ENCODE measurements at places on chromosomes 2 and 18. TPM values are rescaled to one million over a fixed set of nuclear protein-coding genes. Genes with fewer than 3 reads are reported as not detected.

CD226 gene
- 5.0 TPM for total RNA-seq

- no peak overlapping the region for H3K27ac ChIP-seq
- no peak for DNase-seq
- H3K36me3 ChIP-seq, result no peaks in the 10 kb centered on the region
- no peak overlapping the region for H3K4me3 ChIP-seq
- no peaks in the 10 kb centered on the region for H3K4me1 ChIP-seq
Measured at GRCh38 chr2:78465707-78466106, 559.8 kb upstream of the REG3G start.

NLRC4 gene
- 2.3 TPM for total RNA-seq

GRCh38 chr2:168467729-168468128, 11.7 kb downstream of the CERS6 start:
- H3K36me3 ChIP-seq, result no peaks in the 10 kb centered on the region
- no peaks in the 10 kb centered on the region for H3K4me1 ChIP-seq
- H3K27ac ChIP-seq, result no peak overlapping the region
- H3K4me3 ChIP-seq, result no peak overlapping the region

DNA sequence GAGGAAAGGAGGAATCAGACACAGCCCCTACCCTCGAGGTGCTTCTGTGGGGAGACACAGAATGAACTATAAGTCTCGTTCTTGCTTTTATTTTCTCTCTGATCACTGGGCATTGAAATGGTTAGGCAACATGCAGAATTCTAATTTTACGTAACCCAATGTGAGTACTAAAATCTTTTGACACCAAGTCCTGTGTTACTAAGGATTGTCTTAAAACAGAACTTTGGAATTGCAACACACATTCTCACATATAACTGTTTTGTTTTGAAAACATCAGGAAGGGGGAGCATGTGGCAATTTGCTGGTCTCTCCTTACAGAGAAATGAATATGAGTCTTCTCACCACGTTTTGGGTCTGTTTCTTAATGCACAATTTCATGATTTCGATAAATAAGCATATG, 23.6 kb upstream of the SULT1C4 start:
- no peak for DNase-seq
- H3K36me3 ChIP-seq, result no peaks in the 10 kb centered on the region
- no peak overlapping the region for H3K27ac ChIP-seq
- no peaks in the 10 kb centered on the region for H3K27me3 ChIP-seq
- no peaks in the 10 kb centered on the region for H3K4me1 ChIP-seq
- H3K4me3 ChIP-seq, result no peak overlapping the region

- H3K36me3 ChIP-seq, result no peaks in the 10 kb centered on the region
- DNase-seq, result no peak
- no peaks in the 10 kb centered on the region for H3K27me3 ChIP-seq
- H3K4me1 ChIP-seq, result peaks cover 2% of the 10 kb centered on the region
- no peak overlapping the region for H3K4me3 ChIP-seq
Measured at GRCh38 chr2:205739620-205740019, 57.3 kb downstream of the NRP2 start.

GRCh38 chr2:184920451-184920965, 322.2 kb downstream of the ZNF804A start:
- H3K36me3 ChIP-seq, result no peaks in the 10 kb centered on the region
- no peak for DNase-seq
- H3K4me3 ChIP-seq, result no peak overlapping the region
- no peak overlapping the region for H3K27ac ChIP-seq
- H3K4me1 ChIP-seq, result no peaks in the 10 kb centered on the region

RNF103 gene
- 29.9 TPM for total RNA-seq

DNA sequence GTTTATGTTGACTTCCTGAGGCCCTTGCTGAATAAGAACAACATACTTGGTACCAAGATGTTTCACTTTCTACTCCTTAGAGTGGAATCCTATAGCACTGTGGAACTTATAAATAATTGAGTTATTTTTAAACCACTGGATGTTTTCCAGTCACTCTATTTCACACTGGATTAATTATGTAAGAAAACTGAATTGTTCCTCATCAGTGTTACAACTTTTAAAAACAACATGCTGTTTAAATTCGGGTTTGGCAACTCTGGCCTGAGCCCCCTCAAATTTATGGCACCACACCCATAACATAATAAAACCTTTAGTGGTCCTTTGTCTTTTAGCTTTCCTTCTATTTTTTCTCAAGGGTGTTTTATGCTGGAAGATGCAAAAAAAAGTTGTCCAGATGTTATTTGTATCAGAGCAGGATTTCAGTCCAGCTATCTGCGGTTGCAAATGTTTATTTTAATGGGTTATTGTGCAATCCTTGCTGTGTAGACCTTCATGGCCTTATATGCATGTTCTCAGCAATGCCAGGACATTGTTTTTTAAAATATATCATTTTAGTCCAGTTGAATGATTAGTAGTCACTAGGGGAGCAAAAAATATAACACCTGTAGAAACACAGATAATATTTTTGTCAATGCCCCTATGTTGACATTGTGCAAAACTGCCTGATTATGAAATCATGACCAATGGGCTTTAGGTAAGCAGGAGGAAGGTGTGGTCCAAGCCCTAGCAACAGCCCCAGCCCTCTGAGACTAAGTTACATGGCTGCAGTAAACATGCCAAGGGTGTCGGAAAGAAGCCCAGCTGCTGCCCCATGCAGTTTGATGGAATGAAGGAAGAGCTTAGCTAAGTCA, 638.0 kb upstream of the ZEB2 start:
- DNase-seq, result peak; percentile 76
- H3K36me3 ChIP-seq, result no peaks in the 10 kb centered on the region
- no peaks in the 10 kb centered on the region for H3K4me1 ChIP-seq

DNA sequence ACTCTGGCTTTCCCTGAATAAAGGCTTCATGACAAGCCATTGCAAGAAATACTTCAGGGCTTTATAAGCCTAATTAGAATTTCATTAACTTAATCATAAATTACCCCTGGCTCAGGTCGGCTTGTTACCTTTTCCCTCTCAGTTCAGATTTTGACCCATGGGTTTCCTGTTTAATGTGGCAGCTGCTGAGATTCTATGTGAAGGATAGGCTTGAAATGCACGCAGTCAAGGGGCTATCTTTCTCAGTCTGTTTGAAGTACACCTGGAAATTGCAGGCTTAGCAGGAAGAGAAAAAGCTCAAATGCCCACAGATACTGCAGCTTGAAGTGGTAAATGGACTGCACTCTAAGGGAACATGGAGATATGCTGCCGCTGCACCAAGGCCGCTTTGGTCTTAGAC, 49.4 kb downstream of the CAVIN2 start:
- H3K27ac ChIP-seq, result no peak overlapping the region
- no peaks in the 10 kb centered on the region for H3K4me1 ChIP-seq
- no peaks in the 10 kb centered on the region for H3K36me3 ChIP-seq
- no peak overlapping the region for H3K4me3 ChIP-seq

SERPINB3 gene
- total RNA-seq, result not detected

DNA sequence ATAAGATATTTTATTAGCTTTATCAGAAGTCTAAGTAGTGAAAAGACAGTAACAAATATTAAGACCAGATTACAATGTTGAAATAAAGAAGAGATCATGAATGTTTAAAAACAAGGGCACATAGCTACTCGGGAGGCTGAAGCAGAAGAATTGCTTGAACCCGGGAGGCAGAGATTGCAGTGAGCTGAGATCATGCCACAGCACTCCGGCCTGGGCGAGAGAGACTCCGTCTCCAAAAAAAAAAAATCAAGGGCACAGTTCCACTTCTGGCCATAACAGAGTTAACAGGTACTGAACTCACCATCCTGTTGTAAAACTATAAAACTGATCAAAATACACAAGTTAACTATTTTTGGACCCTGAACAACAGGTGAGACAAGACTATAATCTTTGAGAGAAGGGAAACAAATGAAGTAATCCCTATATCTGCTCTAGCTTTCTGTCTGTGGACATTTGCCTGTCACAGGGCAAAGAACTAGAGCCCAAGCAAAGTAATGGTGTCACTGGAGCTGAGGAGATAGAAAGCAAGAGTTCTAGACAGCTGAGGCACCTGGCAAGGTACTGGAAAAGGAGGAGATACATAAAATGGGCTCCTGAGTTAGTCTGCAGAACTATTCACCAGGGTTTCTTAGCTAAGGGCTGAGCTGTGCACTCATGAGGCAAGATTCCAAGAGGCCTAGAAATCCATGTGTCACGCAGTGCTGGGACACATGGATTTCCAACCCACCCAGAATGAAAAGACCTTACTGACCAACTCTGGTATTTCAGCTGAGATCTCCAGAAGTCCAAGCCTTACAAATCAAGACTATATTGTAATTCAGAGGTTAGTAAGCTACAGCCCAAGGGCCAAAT, 15.2 kb downstream of the MMADHC start:
- H3K27ac ChIP-seq, result no peak overlapping the region
- no peaks in the 10 kb centered on the region for H3K4me1 ChIP-seq
- H3K4me3 ChIP-seq, result no peak overlapping the region

DNA sequence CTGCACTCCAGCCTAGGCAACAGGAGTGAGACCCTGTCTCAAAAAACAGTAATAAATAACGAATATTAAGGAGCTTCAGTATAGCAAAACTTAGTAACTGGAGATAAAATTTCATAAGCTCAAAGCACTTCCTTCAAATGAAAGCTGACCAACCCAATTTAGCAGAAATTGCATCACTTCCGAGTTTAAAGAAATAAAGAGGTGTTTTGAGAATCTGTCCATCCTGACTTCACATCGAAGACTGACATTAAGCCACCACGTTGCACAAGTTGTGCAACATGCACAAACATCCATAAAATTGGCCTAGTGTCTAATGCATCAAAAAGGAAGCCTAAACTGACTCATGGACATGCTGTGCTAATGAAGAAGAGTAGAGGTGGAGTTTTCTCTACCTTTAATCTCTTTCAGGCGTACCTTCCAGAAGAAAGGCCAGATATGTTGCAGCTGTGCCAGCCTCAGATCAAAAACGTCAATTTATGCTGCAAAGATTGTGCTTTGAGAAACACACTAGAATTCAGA, 7.7 kb upstream of the DSG3 start:
- no peaks in the 10 kb centered on the region for H3K4me1 ChIP-seq
- H3K27ac ChIP-seq, result no peak overlapping the region
- H3K27me3 ChIP-seq, result no peaks in the 10 kb centered on the region
- no peak for DNase-seq
- no peaks in the 10 kb centered on the region for H3K36me3 ChIP-seq
- no peak overlapping the region for H3K4me3 ChIP-seq

DNA sequence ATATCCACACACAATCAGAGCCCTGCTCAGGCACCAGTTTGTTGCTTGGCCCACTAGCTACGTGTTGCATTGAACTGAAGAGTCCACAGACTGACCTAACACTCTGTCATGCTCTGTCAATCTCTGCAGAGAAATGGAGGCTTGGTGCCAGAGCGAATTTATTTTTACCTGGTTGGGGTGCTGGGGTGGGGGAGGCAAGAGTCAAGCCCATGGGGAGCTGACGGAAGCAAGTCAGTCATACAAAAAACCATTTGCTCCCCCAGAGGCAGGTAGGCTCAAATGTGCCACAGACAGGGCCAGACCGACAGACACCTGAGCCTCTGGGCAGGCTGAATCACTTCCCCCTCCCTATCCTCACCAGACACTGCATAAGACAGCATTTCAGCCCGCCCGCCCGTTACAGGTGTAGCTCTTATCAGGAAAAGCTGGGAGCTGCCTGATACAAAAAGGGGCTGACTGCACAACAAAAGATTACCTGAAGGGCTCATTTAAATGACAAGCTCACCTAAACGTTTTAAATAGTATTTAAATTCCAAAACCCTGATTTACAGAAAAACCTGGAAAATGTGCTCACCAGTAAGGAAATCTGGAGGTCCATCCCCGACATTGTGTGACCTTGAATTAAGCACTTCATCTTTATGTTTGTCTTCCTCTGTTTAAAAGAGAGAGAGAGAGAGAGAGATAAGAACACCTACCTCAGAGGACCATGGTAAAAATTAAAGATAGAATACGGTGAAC, 2.1 kb upstream of the PCBP1 start:
- peak overlapping the region; percentile 100 for H3K27ac ChIP-seq
- H3K27me3 ChIP-seq, result no peaks in the 10 kb centered on the region
- peaks cover 8% of the 10 kb centered on the region for H3K4me1 ChIP-seq
- no peak for DNase-seq

TCF4 gene
- 60.3 TPM for total RNA-seq

DNA sequence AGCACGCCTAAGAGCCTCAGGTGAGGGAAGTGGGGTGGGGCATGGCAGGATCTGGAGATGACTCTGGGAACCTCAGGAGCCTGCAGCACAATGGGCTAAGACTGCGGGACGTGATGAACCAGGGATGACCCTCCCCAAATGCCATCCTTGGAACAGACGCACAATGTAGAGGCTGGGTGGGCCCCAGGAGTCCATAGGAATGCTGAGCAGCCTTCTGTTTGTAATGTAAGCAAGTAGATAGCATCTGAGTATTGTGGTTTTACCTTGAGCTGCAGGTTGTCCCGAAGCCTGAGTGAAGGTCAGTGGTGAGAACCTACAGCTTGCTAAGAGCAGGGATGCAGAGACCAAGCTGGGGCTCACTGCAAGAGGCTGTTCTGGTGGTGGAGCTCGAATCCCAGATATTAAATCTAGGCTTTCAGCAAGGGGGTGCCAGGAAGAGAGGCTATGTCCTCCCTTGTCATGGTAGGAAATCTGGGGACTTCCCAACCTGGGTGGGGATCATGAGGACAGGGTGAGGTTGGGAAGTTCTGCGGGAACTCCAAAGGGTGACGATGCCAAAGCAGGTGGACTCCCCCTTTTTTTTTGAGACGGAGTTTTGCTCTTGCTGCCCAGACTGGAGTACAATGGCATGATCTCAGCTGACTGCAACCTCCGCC, 5.8 kb downstream of the SCTR start:
- no peaks in the 10 kb centered on the region for H3K36me3 ChIP-seq
- no peak overlapping the region for H3K27ac ChIP-seq
- no peak overlapping the region for H3K4me3 ChIP-seq
- peaks cover 6% of the 10 kb centered on the region for H3K27me3 ChIP-seq
- DNase-seq, result no peak
- H3K4me1 ChIP-seq, result no peaks in the 10 kb centered on the region

- no peak overlapping the region for H3K4me3 ChIP-seq
- no peaks in the 10 kb centered on the region for H3K27me3 ChIP-seq
- no peaks in the 10 kb centered on the region for H3K36me3 ChIP-seq
- peak; percentile 66 for DNase-seq
- peaks cover 2% of the 10 kb centered on the region for H3K4me1 ChIP-seq
Measured at GRCh38 chr2:65349863-65350262, 82.5 kb downstream of the SPRED2 start.
